Stimulated activated CD4-positive, alpha-beta T cell treated with anti-CD3 and anti-CD28 coated beads, Interleukin-1b, Interleukin-23, amount 100 ng/mL, for 1 hour (primary cell): ENCODE measurements at places on chromosomes 6 and 20.

GRCh38 chr6:169827290-169827717 lies 75.9 kb downstream of the ERMARD start:
- no peak for DNase-seq

GRCh38 chr20:15205719-15206118 lies 868.3 kb upstream of the FLRT3 start:
- no peak for DNase-seq

GRCh38 chr6:163708466-163708865 lies 293.9 kb downstream of the QKI start:
- DNase-seq: no peak

DNA sequence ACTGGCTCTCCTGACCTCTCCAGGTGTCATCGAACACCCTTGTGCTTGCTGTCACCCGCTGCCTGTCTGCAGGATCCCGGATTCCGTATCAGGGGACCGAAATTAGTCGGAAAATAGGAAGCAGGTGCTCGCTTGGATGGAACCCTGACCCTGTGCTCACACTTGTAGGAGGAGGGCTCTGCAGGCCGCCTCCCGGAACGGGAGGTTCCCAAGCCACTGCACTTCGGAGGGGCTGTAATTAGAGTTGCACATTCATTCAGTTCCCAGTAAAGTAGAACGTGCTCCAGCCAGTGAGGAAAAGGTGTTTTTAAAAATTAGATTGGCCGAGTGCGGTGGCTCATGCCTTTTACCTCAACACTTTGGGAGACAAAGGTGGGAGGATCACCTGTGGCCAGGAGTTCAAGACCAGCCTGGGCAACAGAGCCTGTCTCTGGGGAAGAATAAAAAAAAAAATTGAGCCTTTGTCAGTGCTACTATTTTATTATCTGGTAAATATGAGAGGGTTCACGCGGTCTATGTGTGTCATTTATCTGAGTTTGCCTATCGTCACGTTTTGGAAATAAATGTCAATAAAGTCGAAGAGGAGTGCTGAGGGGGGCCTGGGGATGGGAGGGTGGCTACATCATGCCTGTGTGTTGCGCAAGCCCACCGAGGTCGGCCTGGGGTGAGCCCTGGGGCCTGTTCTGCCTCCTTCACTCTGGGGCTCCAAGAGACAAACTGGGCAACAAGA lies 1.5 kb upstream of the GMEB2 start:
- DNase-seq: no peak

- DNase-seq: no peak
Measured at GRCh38 chr6:2784930-2785329, 19.7 kb downstream of the WRNIP1 start.

DNA sequence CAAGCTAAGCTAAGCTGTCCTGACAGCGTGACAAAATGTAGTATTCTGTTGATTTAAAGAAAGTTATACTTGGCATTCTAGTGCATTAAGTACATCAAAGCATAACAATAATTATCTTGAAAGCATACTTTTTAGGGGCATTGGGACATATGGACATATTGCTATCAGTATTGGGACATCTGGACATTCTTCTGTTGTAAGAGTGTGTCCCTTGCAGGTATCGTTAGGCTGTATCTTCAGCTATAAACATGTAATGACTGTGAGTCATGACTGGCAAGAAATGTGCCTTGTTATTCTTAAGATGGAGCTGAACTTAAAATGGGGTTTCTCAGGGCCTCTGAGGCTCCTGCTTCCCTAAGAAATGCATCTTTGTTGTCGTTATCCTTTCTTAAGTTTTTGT lies 74.3 kb downstream of the ADGB start:
- no peak for DNase-seq

- no peak for DNase-seq
Measured at GRCh38 chr20:44221368-44221954, 10.9 kb upstream of the OSER1 start.

DNA sequence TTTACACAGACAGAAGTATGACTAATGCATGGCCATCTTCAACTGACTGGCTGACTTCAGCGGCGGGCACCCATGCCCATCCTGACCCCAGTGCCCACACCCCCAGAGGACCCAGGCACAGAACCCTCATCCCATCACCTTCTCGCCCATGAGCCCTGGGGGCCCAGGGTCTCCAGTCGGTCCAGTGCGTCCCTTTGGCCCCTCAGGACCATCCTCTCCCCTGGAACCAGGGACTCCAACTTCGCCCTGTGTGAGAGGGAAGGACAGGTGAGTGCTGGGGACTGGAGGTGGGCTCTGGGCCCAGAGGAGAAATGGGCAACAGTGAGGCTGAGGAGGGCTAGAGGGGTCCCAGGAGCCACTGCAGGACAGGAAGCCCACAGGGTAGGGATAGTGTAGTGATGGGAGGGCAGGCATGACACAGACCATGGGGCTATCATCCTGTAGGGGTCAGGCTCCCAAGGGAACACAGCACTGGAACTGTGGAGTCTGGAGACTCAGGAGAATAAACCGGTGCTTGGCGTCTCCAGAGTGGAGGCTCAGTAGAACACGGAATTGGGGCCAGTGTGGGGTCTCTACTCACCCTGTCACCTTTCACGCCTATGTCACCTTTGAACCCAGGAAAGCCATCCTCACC lies 16.7 kb downstream of the COL11A2 start:
- DNase-seq: no peak

DNA sequence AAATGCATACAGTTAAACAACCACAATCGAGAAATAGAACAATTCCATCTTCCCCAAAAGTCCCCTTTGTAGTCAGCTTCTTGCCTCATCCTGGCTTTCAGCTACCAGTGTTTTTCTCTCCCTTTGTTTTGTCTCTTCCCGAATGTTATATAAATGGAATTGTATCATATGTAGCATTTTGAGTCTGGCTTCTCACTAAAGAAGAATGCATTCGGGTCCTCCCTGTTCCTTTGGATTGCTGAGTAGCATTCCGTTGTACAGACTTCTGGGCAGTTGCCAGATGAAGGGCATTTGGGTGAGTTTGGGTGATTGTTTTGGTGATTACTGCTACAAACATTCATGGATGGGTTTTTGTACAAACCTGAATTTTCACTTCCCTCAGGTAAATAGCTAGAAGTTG lies 27.8 kb downstream of the PRPH2 start:
- DNase-seq: no peak

DNA sequence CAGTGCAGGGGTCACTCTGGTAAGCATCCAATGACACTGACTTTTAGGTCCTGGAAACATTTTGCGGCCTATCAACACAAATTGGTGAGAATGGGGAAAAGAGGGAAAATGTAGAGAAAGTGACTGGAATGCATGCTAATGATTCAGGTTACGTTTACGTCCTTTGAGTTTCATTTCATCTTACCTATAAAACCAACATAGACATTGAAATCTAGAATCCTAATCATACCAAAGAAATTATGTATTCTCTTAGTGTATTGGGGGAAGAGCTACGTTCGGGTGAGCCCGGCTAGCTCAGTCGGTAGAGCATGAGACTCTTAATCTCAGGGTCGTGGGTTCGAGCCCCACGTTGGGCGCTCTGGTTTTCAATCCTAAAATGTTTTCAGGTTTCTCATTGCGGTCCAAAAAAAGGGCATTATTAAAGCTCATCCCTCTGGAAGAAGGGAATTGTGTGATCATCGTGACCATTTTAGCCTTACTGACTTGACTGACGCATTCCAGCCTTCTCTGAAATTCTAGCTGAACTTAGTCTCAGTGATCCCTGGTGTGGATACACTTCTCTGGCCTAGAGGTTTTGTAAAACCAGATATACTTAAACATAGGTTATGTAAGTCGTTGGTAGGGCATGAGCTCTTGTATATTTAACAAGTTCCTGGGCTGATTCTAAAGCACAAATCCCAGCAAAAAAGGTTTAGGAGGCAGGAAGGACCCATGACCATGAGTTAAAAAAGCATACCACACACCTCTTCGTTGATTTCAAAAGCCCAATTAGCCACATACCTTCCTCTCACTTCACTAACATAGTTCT lies 18.3 kb downstream of the HMGN4 start:
- DNase-seq: no peak
